ENCODE measurements at places on chromosomes 12 and 14. TPM values are rescaled to one million over a fixed set of nuclear protein-coding genes. Genes with fewer than 3 reads are reported as not detected.

GRCh38 chr14:104137297-104138097 is 890 bp upstream of the KIF26A start:
- peak; percentile 80 for DNase-seq
- no peak overlapping the region for H3K27ac ChIP-seq
- H3K4me3 ChIP-seq, result peak overlapping the region; percentile 58
- peaks cover 20% of the 10 kb centered on the region for H3K27me3 ChIP-seq
- H3K36me3 ChIP-seq, result no peaks in the 10 kb centered on the region
- H3K4me1 ChIP-seq, result peaks cover 8% of the 10 kb centered on the region

The ASCL1 gene
- total RNA-seq, result not detected

The HPD gene
- total RNA-seq, result not detected

DNA sequence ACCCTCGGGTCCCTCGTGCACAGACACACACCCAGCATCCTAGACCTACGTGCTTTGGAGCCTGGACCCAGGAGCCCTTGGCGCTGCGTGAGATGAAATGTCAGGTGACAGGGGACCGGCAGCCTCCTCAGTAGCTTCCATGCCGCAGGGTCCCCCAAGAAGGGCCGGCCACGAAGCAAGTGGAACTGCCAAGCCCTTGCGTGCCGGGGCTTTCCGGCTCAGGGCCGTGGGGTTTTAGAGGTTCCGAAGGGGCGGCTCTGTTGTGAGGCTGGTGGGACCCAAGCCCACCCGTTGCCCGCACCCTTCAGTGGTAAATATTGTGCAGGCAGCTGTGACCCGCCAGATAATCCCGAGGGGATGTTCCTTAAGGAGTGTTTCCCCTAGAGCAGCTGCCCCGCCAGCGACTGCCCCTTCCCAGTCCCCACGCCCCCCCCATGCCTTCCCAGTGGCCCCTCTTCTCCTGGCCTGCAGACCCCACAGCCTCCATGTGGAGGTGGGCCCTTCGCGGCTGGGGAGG is 133.7 kb downstream of the ADGRD1 start:
- peaks cover 20% of the 10 kb centered on the region for H3K27me3 ChIP-seq
- no peak overlapping the region for H3K27ac ChIP-seq
- no peaks in the 10 kb centered on the region for H3K36me3 ChIP-seq
- H3K4me3 ChIP-seq, result no peak overlapping the region

GRCh38 chr14:105299654-105300541 is 903 bp downstream of the BRF1 start:
- peaks cover 18% of the 10 kb centered on the region for H3K4me1 ChIP-seq
- no peaks in the 10 kb centered on the region for H3K27me3 ChIP-seq
- peak overlapping the region; percentile 75 for H3K4me3 ChIP-seq
- DNase-seq, result no peak

The KLRC4 gene
- total RNA-seq, result not detected

- no peak for DNase-seq
- H3K27me3 ChIP-seq, result no peaks in the 10 kb centered on the region
- no peak overlapping the region for H3K4me3 ChIP-seq
- peaks cover 5% of the 10 kb centered on the region for H3K4me1 ChIP-seq
- H3K27ac ChIP-seq, result no peak overlapping the region
- peaks cover 1% of the 10 kb centered on the region for H3K36me3 ChIP-seq
Observed at GRCh38 chr12:86774841-86775388, 518.7 kb upstream of the MGAT4C start.

GRCh38 chr14:68771631-68772030 is 21.2 kb downstream of the ZFP36L1 start:
- DNase-seq, result no peak
- H3K36me3 ChIP-seq, result peaks cover 1% of the 10 kb centered on the region
- peaks cover 20% of the 10 kb centered on the region for H3K4me1 ChIP-seq
- no peaks in the 10 kb centered on the region for H3K27me3 ChIP-seq

DNA sequence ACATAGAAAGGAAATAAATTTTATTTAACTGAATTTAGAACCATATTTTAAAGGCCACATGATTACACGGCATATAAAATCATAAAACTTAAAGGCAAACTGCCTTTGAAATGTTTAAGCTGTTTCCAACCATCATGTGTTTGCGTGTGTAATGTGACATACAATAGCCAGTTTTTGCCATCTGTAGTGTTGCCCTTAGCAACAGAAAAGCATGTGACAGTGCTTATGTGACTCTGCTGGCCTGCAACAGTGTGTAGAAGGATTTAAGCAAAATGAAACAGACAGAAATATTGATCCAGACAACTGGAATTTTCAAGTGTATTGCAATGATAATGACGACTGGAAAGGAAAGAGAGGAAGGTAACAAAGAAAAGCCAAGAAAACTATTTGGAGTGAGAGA is 49.5 kb downstream of the TSPAN19 start:
- H3K36me3 ChIP-seq, result no peaks in the 10 kb centered on the region

- DNase-seq, result no peak
- H3K4me1 ChIP-seq, result no peaks in the 10 kb centered on the region
- H3K27ac ChIP-seq, result no peak overlapping the region
- no peaks in the 10 kb centered on the region for H3K36me3 ChIP-seq
- no peaks in the 10 kb centered on the region for H3K27me3 ChIP-seq
Observed at GRCh38 chr12:53147181-53147580, 33.3 kb upstream of the ZNF740 start.

The KSR2 gene
- not detected for total RNA-seq

The RHEBL1 gene
- total RNA-seq, result 0.95 TPM

GRCh38 chr12:40044396-40044795 is 61.5 kb downstream of the SLC2A13 start:
- no peak for DNase-seq
- H3K36me3 ChIP-seq, result peaks cover 1% of the 10 kb centered on the region
- H3K4me1 ChIP-seq, result no peaks in the 10 kb centered on the region
- no peaks in the 10 kb centered on the region for H3K27me3 ChIP-seq

The IGF1 gene
- total RNA-seq, result 0.64 TPM

The MYBPC1 gene
- not detected for total RNA-seq

The SIX1 gene
- total RNA-seq, result 92.0 TPM

- H3K27ac ChIP-seq, result no peak overlapping the region
- H3K4me1 ChIP-seq, result no peaks in the 10 kb centered on the region
- no peak for DNase-seq
- no peaks in the 10 kb centered on the region for H3K36me3 ChIP-seq
- H3K27me3 ChIP-seq, result no peaks in the 10 kb centered on the region
Observed at GRCh38 chr12:119375075-119375882, 40.8 kb downstream of the CCDC60 start.

- H3K36me3 ChIP-seq, result peaks cover 18% of the 10 kb centered on the region
- no peaks in the 10 kb centered on the region for H3K27me3 ChIP-seq
- H3K27ac ChIP-seq, result no peak overlapping the region
- no peaks in the 10 kb centered on the region for H3K4me1 ChIP-seq
Observed at GRCh38 chr14:64953310-64953654, 10.7 kb upstream of the GPX2 start.

The PTPRQ gene
- total RNA-seq, result 0.08 TPM

The OTOGL gene
- 0.92 TPM for total RNA-seq

DNA sequence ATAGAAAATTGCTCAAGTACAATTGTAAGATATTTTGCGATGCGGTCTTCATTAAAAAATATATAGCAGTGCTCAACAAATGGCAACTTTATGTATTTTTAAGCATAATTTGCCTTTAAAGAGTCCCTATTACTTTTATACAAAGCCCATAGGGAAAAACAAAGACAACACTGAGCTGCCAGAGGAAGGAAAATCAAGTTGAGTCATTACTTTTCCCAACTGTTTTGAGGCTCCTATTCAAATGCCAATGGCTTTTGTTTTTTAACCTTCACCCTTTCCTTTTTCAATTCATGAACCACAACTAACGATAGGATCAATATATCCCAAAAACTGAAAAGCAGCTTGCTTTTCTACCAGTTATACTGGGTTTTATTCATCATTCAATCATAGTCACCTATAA is 157.6 kb upstream of the PLEKHA5 start:
- H3K27ac ChIP-seq, result no peak overlapping the region
- no peaks in the 10 kb centered on the region for H3K4me1 ChIP-seq
- no peaks in the 10 kb centered on the region for H3K27me3 ChIP-seq

DNA sequence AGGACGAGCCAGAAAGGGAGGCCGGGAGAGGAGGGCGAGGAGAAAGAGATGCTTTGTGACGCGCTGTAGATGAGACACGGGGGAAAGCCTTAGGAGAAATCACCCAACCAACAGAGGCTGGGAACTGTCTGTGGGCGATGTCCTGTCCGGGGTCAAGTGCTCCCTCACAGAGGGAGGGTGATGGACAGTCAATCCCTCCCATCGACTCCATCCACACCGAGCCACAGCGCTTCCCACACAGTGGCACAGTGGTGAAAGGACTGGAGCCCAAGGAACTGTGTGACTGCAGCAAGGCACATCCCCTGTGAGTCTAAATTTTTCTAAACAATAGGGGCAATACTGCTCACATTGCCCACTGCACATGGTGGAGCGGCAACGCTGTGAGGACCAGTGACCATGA is 89.1 kb downstream of the TTC7B start:
- no peak overlapping the region for H3K4me3 ChIP-seq
- DNase-seq, result no peak

- no peaks in the 10 kb centered on the region for H3K27me3 ChIP-seq
- peak overlapping the region; percentile 98 for H3K27ac ChIP-seq
- H3K4me1 ChIP-seq, result peaks cover 61% of the 10 kb centered on the region
- DNase-seq, result peak; percentile 96
Observed at GRCh38 chr12:106139422-106140171, 843 bp upstream of the NUAK1 start.

GRCh38 chr12:121964813-121965643 is 46.6 kb downstream of the CFAP251 start:
- no peak for DNase-seq
- no peaks in the 10 kb centered on the region for H3K27me3 ChIP-seq
- peaks cover 14% of the 10 kb centered on the region for H3K4me1 ChIP-seq
- H3K27ac ChIP-seq, result no peak overlapping the region
- peaks cover 27% of the 10 kb centered on the region for H3K36me3 ChIP-seq

GRCh38 chr14:75494896-75495295 is 27.4 kb upstream of the BATF start:
- no peaks in the 10 kb centered on the region for H3K4me1 ChIP-seq
- no peak overlapping the region for H3K4me3 ChIP-seq
- H3K27me3 ChIP-seq, result peaks cover 6% of the 10 kb centered on the region
- H3K27ac ChIP-seq, result no peak overlapping the region
- no peak for DNase-seq

DNA sequence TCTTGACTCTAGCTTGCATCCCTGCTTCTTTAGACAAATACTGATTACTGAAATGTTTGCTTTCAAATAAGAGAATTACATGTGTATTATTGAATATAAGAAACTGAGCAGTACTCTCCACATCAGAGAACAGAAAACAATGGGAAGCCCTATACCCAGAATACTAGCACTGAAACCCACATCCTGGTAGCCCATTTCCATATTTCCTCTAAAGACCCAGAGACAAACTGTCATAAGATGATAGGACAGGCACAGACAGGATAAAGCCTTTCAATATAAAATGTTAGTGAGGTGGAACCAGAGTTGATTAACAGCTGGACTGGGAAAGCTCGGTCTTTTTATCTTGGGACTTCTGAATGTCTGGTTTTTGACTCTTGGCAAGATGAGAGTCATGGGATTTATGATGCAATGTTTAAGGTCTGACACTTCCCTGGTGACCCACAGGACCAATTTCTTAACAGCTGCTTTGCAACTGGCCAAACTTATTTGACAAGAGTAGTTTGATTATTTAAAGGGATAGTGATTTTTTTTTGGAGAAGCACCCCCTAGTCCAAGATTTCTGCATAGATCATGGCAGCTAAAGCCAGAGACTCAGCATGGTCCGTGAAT is 166.9 kb upstream of the ATXN7L3B start:
- H3K27ac ChIP-seq, result no peak overlapping the region
- H3K27me3 ChIP-seq, result peaks cover 13% of the 10 kb centered on the region
- H3K4me1 ChIP-seq, result no peaks in the 10 kb centered on the region
- H3K4me3 ChIP-seq, result no peak overlapping the region
- no peak for DNase-seq

GRCh38 chr12:67647799-67648520 is 585 bp upstream of the DYRK2 start:
- H3K27me3 ChIP-seq, result no peaks in the 10 kb centered on the region
- H3K4me1 ChIP-seq, result peaks cover 47% of the 10 kb centered on the region
- H3K4me3 ChIP-seq, result peak overlapping the region; percentile 93
- peak; percentile 94 for DNase-seq

- peaks cover 2% of the 10 kb centered on the region for H3K36me3 ChIP-seq
- H3K27ac ChIP-seq, result peak overlapping the region; percentile 71
- DNase-seq, result no peak
- peaks cover 10% of the 10 kb centered on the region for H3K4me1 ChIP-seq
Observed at GRCh38 chr14:77059276-77059915, 30.9 kb upstream of the IRF2BPL start.

DNA sequence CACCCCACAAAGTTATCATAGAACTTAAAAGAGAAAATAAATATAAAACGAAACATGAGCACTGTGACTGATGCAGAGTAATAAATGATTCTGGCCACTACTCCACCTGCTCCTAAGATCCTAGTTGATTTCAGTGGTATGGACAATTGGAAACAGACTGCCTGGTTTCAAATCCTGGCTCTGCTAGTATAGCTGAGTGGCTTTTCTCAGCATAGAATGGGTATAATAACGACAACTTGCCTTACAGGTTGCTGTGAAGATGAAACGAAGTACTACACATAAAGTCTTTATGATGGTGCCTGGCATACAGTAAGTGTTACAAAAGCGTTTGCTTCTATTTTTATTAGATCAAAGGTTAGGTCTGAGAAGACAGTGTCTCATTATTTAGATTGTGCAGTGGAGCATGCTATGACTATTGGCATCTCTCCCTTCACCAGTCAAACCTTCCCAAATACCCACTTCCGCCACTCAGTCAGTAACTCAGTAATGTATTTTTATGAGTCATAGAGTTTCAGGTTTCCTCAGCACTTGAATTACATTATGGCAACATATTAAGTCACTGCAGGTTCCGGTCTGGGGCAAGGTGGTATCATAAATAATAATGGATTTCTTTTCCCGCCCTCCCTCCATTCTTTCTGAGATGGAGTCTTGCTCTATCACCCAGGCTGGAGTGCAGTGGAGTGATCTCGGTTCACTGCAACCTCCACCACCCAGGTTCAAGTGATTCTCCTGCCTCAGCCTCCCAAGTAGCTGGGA is 29.7 kb upstream of the NR2C1 start:
- no peak for DNase-seq
- H3K4me1 ChIP-seq, result peaks cover 22% of the 10 kb centered on the region
- no peaks in the 10 kb centered on the region for H3K27me3 ChIP-seq
- no peak overlapping the region for H3K4me3 ChIP-seq

GRCh38 chr12:57188090-57188425 is 28.5 kb upstream of the NXPH4 start:
- no peaks in the 10 kb centered on the region for H3K27me3 ChIP-seq
- no peak overlapping the region for H3K4me3 ChIP-seq
- peaks cover under 1% of the 10 kb centered on the region for H3K4me1 ChIP-seq
- no peak overlapping the region for H3K27ac ChIP-seq
- H3K36me3 ChIP-seq, result peaks cover 51% of the 10 kb centered on the region
- no peak for DNase-seq

- H3K27me3 ChIP-seq, result no peaks in the 10 kb centered on the region
- no peak overlapping the region for H3K27ac ChIP-seq
- H3K36me3 ChIP-seq, result no peaks in the 10 kb centered on the region
- H3K4me3 ChIP-seq, result no peak overlapping the region
- no peak for DNase-seq
- H3K4me1 ChIP-seq, result no peaks in the 10 kb centered on the region
Observed at GRCh38 chr14:97137705-97138104, 340.5 kb downstream of the VRK1 start.

- no peak overlapping the region for H3K27ac ChIP-seq
- peaks cover 24% of the 10 kb centered on the region for H3K4me1 ChIP-seq
- DNase-seq, result no peak
- no peak overlapping the region for H3K4me3 ChIP-seq
- H3K36me3 ChIP-seq, result peaks cover 1% of the 10 kb centered on the region
- no peaks in the 10 kb centered on the region for H3K27me3 ChIP-seq
Observed at GRCh38 chr14:68469208-68469713, 323.6 kb downstream of the ZFP36L1 start.

GRCh38 chr14:61212546-61212945 is 68.6 kb downstream of the TMEM30B start:
- H3K27me3 ChIP-seq, result no peaks in the 10 kb centered on the region
- peak overlapping the region; percentile 53 for H3K27ac ChIP-seq
- H3K4me3 ChIP-seq, result no peak overlapping the region
- H3K36me3 ChIP-seq, result peaks cover 2% of the 10 kb centered on the region
- H3K4me1 ChIP-seq, result peaks cover 51% of the 10 kb centered on the region

The OR10AD1 gene
- total RNA-seq, result not detected

Data from chondrocyte (in vitro differentiated cells).